ENCODE measurements at places on chromosomes 13 and 19.
A peak's percentile ranks its signal among the peaks of the same experiment; 100 is the strongest.

DNA sequence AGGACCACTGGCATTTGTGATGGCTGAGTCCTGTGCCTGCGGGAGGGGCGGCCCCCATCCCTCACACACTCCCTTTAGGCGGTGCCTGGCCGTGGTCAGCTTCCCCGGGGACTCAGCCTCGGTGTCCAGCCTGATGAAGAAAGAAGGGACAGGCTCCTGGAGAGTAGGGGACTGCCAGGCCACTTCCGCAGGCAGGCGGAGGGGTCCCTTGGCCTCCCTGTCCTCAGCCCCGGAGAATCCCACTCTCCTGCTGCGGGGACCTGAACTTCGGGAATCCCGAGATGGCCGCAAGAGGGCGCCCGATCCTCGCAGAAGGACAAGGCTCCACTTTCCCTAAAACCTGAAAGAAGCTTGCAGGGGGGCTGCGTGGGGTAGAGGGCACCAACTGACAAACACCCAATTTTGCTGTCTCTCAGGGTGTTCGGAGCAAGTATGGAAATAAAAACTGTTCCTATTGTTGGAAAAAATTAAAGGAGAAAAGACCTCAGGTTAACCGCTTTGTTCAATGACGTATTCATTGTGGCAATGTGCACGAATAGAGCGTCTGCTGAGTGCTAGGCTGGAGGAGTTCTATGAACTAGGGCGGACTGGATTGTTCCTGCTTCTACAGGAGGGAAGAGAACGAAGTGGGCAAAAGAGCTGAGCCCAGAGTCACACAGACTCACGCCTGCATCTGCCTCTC lies 297.3 kb downstream of the ZNF536 start:
- peak; percentile 49 for DNase-seq

- no peak for DNase-seq
Measured at GRCh38 chr13:46129124-46129523, 24.3 kb upstream of the CPB2 start.

- DNase-seq: no peak
Measured at GRCh38 chr19:1610579-1610978, 5.3 kb upstream of the UQCR11 start.

DNA sequence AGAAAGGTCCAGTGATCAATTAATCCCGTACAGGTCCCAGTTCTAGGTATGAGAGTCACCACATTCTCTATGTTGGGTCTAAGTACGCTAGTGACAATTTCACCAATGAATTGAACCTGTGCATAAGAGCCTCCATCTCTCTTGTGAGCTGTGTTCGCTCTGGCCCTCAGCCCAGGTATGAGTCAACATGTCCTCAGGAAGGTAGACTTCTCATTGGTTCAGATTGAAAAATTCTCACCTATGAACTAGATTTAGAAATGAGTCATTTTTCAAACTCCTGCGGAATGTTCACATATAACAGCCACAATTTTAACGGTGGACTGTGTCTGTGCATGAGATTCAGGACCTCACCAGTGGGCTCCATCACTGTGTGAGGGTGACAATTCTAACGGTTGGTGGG lies 12.7 kb upstream of the ZNF43 start:
- DNase-seq: no peak

- DNase-seq: no peak
Measured at GRCh38 chr13:94170145-94170571, 309.3 kb downstream of the DCT start.

- no peak for DNase-seq
Measured at GRCh38 chr19:29497241-29497640, 28.6 kb upstream of the VSTM2B start.

DNA sequence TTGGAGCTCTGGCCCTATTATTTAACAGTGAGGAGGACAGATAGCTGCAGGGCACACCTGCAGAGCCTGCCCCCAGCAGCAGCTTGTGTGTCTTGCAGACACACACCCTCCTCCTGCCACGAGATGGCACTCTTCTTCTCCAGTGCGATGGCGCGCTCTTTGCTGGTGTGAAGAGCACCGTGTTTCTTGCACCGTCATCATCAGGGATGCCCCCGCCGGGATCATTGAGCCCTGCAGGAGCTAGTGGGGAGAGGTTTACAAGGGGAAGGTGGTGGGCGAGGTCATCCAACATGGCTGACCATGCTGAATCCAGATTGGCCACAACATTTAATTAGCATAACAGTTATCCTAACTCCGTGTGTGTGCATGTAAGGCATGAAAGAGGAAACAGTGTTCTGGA lies 105.6 kb downstream of the RAB20 start:
- DNase-seq: peak; percentile 75

DNA sequence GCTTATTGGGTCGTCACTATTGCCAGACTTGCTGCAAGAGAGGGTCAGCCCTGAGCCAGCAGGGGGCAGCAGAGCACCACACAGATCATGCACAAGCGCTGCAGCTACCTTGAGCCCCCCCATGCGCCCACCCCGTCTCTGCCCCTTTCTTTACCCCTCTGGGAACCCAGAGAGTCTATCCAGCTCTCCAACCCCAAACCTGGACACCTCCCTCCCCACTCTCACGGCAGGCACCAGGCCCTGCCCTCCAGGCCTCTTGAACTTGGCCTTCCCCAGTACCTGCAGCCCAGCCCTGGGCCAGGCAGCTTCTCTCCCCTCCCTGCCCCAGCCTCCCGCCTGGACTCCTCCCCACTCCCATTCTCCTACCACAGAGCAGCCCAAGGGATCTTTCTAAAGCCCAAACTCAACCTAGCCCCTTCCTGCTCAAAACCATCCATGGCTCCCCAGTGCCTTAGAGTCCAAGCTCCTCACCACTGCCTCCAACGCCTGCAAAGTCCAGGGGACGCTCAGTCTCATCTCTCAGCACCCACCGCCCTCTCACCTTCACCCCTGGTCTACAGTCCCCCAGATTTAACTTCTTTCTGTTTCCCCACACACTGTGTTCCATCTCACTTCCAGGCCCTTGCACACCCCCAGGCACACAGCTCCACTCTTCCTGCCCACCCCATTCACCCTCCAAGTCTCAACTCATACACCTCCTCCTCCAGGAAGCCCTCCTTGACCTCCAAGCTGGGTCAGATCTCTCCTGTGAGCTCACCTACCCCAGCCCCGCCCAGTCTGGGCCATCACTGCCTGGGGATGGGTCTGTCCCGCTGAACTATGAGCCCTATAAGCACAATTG lies 9.4 kb upstream of the CEACAM16 start:
- peak; percentile 85 for DNase-seq

DNA sequence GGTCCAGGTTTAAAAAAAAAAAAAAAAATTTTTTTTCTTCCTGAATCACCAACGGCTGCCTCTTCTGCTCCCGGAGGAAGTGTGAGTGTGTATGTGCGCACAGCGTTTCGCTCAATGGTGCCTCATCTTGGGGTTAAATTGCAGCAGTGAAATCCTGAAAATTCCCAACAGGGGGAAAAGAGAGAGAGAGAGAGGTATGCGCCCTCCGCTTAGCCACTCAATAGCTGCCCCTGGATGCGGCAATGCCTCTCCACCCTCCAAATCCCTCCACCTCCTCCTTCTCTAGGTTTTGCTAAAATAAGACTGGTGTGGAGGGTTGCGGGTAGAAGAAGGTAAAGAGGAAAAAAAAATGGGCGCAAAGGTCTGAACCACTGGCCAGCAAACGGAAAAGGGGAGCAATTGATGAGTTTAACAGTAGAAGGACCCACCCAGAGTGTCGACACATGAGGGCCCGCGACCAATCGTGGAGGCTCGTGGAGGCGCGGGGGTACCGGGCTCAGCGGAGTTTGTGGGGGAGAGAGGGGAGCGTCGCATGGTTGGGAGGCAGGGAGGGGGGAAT lies 853 bp upstream of the CACNA1A start:
- DNase-seq: no peak

DNA sequence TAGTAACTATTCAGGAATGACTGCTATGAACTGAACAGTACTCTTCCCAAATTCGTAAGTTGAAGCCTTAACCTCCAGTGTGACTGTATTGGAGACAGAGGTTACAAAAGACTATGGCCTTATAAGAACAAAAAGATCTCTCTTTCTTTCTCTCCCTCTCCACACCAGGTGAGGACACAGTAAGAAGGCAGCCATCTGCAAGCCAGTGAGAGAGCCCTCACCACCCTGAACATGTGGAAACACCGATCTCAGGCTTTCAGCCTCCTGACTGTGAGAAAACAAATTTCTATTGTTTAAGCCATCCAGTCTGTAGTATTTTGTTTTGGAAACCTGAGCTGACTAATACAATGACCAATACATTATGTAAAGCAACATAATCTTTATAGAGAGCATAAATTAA lies 888.9 kb downstream of the SLITRK1 start:
- no peak for DNase-seq

DNA sequence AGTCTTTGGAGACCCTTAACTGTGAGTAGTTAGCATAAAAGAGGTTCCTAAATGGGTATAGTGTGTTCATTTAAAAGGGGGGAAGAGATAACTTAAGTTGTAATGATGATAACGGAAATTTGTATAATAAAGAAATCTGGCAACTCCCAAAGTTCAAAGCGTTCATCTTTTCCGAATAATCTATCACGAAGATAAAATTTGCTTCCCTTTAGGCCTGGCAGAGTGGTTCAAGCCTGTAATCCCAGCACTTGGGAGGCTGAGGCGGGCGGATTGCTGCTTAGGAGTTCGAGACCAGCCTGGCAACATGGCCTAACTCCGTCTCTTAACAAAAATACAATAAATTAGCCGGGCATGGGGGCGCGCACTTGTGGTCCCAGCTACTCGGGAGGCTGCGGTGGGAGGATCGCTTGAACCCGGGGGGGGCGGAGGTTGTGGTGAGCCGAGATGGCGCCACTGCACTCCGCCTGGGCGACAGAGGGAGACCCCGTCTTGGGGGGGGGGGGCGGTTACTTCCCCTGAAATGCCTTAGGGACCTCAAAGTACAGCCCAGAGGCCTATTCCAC lies 934 bp downstream of the N4BP2L2 start:
- peak; percentile 41 for DNase-seq

DNA sequence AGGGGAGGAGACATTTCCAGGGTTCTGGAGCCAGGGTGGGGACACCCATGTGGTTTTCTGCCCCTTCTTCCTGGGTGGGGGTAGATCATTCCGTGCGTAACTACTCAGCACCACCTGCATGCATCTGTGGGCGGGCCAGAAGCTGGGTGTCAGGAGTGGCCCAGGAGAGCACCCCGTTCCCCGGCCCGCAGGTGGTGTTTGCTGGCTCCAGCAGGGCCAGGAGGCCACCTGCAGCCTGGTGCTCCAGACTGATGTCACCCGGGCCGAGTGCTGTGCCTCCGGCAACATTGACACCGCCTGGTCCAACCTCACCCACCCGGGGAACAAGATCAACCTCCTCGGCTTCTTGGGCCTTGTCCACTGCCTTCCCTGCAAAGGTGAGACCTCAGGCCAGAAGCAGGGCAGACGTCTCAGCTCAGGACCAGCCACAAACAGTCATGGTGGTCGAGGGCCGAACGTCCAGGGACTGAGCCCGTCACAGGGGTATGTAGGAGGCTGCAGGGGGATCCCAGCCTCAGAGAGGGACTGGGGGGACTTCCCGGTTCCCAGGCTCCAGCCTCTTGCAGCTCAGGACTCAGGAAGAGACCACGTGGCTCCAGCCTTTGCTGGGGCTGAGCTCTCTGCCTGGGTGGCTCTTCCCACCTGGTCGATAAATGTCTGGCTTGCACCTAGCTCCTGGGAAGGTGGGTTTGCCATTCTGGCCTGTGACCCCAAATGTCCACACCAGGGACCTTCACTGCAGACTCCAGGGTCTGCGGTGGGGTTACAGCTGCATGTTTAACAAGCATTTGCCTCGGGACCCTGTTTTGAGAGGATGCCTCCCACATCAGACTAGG lies 1.6 kb downstream of the FSTL3 start:
- no peak for DNase-seq

DNA sequence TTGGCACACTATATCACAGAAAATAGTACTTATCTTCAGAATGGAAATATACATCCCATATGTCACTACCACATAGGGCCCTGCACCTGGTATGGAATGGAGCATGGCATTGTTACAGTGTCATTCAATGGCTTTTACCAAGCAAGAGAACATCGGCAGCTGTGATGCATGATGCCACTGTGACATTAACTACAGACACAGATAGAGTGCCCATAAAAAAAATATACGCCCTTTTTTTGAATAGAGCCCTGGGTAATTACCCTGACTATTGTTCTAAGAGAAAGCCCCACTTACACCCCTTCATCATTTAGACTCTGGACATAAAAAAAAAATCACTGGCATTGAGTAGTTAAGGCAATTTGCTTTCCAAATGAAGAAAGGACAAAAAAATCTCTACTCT lies 320.3 kb downstream of the DNAJC15 start:
- no peak for DNase-seq

GRCh38 chr19:10566658-10567410 lies 1.0 kb upstream of the KRI1 start:
- DNase-seq: peak; percentile 87

GRCh38 chr13:39881887-39882286 lies 226.4 kb downstream of the COG6 start:
- no peak for DNase-seq

DNA sequence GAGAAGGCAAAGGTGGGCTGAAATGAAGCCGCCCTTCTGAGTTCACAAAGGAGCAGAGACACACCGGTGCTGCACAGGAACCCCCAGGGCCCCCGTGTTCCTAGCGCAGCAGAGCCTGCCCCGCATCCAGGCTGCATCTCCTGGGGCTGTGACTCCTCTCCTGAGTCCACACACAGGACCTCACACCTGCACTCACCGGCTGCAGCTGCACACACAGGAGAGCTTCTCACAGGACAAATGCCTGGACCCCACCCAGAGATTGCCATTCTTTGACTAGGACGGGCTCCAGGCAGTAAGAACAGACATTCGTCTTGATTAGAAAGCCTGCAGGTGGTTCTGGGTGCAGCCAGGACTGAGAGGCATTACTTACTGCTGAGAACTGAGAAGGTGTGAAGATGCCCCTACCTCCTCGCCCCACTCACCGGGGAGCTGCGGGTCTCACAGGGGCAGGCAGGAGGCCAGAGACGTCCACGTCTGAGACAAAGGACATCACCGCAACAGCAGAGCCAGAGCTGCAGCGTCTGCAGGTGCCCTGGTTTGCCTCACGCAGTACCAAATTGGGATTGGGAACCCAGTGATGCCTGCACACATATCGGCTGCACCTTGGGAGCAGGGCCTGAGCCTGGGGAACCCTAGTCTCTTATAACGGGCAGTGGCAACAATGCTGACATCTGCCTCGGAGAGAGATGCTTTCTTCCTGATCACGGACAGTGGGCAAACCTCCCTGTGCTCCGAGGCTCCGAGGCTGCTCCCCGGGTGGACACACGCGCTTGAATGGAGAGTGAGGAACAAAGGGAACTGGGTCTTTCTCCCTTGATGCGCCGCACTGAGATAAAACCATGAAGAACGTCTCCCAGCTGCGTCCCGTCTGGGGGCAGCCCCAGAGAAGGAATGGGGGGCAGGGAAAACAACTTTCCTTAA lies 50.4 kb downstream of the RASA3 start:
- DNase-seq: no peak

GRCh38 chr19:31723101-31723500 lies 373.9 kb upstream of the TSHZ3 start:
- DNase-seq: no peak
